HS-27A (cell line): ENCODE measurements at places on chromosomes 3 and 15.

DNA sequence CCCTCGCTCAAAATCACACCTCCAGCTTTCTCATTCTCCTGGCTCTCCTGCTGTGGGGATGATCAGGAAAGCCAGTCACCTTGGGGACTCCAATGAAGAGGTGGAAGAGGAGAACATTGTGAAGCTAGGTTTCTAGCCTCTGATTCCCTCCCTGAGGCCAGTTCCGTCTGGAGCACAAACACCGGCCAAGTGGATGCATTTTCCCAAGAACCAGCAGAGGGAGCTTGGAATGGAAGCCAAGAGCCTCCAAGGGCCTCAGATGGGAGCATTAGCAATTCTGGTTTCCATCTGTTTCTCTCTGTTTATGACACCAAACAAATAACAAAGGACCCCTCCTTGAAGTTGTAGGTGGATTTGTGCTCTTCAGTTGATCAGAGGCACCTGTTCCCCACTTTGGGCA is 40.6 kb upstream of the NMNAT3 start:
- DNase-seq, result no peak

GRCh38 chr3:169993761-169994160 is 27.2 kb downstream of the SEC62 start:
- DNase-seq, result no peak

- no peak for DNase-seq
These were observed 331.5 kb upstream of the TPRG1 start for GRCh38 chr3:188840290-188840689.

DNA sequence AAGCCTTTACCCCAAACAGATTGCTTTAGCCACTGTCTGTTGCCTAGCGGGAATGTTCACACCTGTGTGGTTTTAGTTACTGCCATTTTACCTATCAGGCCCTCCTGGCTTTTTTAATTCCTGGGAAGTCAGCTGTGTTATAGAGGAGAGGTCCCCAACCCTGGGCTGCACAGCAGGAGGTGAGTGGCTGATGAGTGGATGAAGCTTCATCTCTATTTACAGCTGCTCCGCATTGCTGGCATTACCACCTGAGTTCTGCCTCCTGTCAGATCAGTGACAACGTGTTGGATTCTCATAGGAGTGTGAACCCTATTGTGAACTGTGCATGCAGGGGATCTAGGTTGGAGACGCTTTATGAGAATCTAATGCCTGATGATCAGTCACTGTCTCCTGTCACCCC is 127.0 kb downstream of the MBNL1 start:
- no peak for DNase-seq

- no peak for DNase-seq
These were observed 147.3 kb upstream of the ZNF385D start for GRCh38 chr3:21898316-21898715.

DNA sequence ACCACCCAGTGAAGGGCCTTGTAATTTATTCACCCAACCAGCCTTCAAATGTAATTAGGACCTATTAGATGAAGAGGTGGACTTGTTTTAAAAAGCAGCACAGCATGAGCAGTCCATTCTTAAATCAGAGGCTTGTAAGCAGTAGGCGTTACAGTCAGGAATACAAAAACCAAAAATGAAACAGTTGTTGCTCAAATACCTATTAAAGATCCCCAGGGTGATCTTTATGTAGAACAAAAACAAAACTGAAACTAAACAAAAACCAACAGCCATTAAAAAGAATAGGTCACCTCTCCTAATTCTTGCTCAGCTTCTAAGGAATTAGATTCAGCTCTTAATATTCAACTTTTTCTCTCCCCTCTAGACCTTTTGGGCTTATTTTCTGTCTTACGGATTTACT is 104.9 kb upstream of the ST8SIA2 start:
- no peak for DNase-seq

GRCh38 chr15:76274226-76274625 is 37.0 kb downstream of the ETFA start:
- DNase-seq, result no peak

DNA sequence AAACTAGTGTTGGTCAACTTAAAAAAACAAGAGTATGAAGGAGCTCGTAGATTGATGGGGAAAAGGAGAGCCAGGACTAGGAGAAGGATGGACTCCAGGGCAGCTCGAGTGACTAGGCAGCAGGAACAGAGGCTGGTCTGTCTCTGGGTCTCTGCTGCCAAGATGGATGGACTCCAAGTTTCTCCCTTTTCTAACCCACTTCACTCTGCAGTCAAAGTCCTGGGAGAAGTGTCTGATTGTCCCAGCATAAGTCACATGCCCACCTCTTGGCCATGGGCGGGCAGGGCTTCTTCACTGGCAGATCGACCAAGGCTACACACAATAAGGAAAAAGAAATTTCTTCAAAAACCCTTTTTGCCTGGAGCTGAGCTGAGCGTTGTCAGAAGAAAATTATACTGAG is 9.2 kb upstream of the EPB42 start:
- no peak for DNase-seq

- no peak for DNase-seq
These were observed 59.7 kb downstream of the SENP2 start for GRCh38 chr3:185645596-185646381.

GRCh38 chr3:166444756-166445155 is 607.5 kb upstream of the BCHE start:
- DNase-seq, result no peak

DNA sequence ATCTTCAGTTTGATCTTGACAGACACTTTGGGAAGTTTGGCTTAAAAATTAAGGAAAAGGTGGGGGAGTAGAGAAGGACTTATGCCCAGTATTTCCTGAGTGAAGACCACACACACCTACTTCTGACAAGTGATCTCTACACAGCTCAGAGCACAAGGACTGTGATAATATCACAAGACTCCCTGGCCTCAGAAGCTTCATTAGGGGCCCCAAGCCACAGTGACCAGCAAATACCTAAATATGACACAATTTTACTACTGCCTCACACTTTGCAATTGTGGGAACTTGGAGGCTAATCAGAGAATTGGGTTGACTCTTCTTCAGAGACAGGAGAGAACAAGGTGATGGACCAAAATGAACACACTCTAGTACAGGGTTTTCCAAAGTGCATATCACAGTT is 2.6 kb downstream of the ILDR1 start:
- DNase-seq, result no peak

DNA sequence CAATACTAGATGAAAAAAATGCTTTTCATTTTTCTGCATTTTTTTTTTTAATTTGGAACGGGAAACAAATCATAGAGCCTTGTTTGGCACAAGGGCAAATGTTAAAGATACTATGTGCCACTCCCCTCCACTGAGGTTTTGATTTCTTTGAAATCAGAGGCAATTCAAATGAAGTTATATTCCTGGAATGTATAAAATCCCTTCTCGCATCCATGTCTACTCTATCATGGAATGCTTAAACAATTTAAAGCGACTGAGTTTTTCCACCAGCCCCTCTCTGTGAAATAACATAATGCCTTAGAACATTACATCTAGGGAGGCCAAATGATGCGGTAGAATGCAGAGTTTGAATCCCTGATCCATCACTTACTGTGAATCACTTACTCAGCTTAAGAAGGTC is 69.7 kb downstream of the FMN1 start:
- DNase-seq, result no peak

DNA sequence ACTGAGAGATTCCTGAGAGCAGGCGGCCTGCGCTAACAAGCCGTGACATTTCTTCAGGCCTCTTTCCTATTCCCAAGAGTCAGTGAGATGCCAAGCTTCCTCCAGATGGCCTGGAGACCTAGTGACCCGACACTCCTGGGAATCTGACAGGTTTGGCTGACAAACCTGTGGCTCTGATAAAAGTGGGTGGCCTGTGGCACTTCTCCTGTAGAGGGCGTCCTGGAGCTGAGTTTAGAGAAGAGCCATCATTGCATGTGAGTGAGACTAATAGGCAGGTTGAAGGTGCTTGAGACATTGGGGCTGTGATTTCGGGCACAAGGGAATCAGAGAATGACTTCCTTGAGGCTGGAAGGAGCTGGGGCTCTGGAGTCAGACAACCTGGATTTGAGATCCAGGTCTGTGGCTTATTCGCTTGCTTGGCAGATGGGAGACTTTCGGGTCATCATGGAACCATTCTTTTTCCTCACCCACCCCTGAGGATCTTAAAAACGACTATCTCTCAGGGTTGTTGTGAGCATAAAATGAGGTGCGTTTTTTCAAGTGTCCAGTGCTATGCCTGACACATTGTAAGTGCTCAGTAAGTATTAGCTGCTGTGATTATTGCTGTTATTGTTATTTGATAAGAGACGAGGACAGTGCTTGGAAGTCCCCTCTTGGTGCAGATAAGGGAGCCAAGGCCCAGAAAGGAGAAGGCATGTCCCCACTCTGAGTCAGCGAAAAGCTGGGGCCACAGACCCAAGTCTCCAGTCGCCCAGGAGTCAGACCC is 77.2 kb downstream of the SCN10A start:
- DNase-seq, result no peak

GRCh38 chr15:41656188-41656587 is 4.0 kb upstream of the MGA start:
- no peak for DNase-seq

DNA sequence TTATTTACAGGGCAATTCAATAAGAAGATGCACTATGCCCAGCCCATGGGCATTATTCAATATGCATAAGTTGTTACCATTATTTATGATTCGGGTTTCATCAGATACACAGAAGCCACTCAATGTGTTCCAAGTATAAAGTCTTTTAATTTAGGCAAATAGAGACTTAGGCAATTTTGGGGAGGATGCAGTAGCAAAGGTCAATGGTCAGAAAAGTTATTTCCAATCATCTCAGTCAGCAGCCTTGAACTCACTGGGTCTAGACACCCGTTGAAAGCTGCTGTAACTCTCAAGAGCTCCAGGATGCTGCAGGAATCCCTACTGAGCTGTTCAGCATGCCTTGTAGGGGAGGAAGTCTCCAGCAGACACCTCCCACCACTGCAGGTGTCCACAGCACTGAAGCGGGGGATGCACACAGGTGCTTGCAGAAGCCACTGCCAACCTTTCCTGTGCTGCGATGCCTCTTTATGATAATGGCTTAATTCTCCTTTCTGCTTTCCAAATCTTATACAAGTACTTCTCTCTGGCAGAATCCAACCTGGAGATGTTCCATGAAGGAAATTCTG is 155.0 kb upstream of the SUCLG2 start:
- no peak for DNase-seq

DNA sequence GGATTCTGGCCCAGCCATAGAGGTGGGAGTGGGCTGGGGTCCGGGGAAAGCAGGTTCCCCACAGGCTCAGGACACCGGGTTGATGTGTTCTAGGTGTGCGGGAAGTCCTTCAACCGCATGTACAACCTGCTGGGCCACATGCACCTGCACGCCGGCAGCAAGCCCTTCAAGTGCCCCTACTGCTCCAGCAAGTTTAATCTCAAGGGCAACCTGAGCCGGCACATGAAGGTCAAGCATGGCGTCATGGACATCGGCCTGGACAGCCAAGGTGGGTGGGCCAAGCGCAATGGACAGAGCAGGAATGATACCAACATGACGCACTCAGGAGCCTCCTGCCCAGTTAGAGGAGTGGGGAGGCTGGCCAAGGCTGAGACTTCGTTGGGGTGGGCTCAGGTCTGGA is 28.2 kb downstream of the IDH2 start:
- no peak for DNase-seq

- DNase-seq, result no peak
These were observed 79.0 kb downstream of the MYLK start for GRCh38 chr3:123805101-123805500.

DNA sequence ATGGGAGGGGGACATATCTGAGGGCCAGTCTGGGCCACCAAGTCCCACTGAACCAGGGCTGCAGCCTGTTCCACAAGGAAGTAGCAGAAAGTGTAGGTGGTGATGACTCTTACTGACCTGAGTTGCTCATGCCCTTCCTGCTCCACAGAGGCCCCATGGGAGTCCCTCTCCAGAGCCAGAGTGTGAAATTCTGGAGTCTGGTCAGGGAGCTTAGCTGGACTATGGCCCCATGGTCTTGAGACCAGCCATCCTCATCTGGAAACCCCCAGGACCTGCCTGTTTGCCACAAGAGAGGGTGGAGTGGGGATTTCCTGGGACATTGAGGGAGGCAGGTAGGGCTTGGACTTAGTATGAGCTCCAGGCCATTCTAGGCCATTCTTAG is 3.0 kb downstream of the SPINT1 start:
- DNase-seq, result no peak

- no peak for DNase-seq
These were observed 18.8 kb downstream of the TIMMDC1 start for GRCh38 chr3:119517112-119517511.

DNA sequence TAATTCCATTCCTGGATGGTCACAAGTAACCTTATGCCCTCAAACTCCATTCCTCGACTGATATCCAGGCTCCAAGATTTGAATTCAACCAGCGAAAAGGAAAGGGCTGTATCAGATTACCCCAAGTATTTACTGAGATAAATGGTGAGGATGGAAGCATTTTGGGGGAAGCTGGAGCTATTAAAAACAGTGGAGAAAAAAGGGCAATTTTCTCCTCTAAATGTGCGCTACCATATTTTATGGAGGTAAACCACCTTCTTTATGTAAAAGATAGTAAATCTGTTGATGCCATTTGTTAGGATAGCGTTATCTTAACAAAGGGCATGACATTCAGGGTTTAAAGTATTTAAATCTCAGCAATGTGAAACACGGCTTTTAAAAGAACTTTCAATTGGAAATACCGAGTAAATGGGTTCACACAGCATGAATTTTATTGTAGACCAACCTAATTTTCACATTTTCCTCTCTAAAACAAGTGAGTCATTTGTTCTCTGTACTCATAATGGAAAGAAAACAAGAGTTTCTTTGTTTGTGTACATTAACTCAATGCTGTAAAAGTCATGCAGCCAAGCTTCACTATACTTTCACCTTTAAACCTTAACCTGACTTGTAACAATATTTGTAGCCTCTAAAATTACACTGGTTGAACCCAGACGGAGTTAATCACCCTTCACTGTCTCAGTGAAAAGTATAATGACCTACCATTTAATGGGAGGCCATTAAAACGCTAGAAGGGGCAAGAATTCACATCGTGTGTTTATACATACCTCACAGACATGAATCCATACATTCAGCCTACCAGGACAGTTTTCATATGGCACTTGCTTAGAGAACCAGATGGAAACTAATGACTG is 773.4 kb downstream of the ROBO1 start:
- DNase-seq, result no peak

DNA sequence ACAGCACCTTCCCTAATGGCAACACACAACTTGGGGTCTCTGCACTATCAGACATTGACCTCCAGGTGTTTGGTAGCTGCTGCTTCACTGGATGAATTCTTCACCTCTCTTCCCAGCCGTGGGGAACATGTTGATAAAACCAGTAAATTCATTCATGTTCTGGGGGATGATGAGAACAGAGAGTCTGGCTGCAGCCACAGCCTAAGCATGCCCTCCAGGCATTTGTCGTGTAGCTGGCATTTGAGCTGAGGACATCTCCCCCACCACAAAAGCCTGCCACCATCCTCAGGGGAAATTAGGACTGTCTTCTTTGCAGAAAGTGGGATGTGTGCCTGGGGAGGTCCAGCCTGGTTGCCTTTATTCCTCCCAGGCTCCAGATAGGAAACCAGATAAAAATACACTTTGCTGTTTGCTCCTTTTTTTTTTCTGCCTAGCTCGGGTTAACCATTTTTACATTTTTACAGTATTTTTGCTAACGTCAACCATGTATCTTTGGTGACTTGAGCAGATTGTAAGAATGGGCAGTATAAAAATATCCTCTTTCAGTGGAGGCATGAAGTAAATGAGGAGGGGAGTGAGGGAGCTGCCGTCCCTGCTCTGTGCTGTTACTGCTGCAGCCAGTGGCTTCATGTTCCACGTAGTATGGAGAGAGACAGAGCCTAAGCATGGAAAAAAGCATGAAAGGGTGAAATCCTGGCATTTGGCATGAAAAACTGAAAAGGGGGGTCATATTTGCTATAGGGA is 444.0 kb downstream of the EPHB1 start:
- DNase-seq, result no peak

- no peak for DNase-seq
These were observed 67.9 kb downstream of the IQSEC1 start for GRCh38 chr3:13005301-13005700.

GRCh38 chr3:33437556-33438283 is 2.5 kb downstream of the UBP1 start:
- no peak for DNase-seq
